ENCODE measurements at places on chromosomes 6 and 20.
A peak's percentile ranks its signal among the peaks of the same experiment; 100 is the strongest.

GRCh38 chr20:61771805-61772350, 293.8 kb downstream of the TAF4 start:
- no peak for DNase-seq

- DNase-seq, result no peak
Observed at GRCh38 chr6:40299681-40300080, 287.5 kb downstream of the LRFN2 start.

- no peak for DNase-seq
Observed at GRCh38 chr6:139285590-139285989, 6.2 kb downstream of the TXLNB start.

DNA sequence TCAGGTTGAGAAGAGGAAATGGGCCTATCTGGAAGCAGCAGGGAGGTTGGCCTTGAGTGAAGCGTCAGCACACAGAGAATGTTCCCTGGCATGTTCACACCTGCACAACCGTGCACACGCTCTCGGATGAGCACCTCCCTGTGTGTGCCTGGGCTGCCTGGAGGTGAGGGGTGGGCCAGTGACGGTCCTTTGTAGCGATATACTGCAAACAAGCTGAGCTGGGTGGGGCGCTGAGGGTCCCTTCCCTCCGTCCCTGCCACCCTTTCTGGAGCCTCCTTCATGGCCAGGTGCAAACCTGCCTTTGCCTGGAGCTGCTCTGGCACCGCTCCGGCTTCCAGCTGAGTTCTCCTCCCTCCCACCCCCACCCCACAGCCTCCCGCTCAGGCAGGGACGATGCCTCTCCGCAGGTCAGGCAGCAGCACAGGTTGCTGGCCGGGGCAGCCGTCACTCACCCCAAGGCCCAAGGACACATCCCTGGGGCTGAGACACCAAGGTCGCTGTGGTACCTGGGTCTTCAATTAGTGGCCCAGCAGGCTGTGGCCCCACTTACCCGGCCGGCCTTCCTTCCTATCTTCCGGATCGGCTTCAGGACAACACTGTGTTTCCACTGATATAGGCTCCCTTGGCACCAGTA, 111.6 kb downstream of the ERMARD start:
- peak; percentile 7 for DNase-seq

DNA sequence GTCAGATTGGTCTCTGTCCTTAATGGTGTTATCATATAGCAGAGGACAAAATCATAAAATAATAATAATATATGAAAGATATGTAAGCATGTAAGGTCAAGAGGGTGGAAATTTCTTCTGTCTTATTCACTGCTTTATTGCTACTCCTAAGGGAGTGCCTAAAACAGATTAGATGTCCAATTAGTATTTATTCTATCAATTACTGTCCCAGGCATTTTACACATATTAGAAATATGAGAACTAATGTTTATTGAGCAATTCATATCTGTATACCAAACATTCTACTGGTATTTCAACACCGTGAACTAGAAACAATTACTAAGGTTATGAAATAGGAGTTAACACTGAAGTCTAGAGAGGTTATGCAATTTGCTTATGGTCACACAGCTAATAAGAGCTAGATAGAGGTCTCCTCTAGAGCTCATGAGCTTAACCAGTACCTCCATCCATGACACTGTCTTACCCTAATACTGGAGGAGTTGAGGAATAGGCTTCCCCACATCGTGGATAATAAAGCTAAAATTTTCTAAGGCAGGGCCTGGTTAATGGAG, 302.3 kb downstream of the PLCB1 start:
- no peak for DNase-seq

GRCh38 chr6:125357515-125358256, 55.9 kb upstream of the HDDC2 start:
- DNase-seq, result no peak

- DNase-seq, result no peak
Observed at GRCh38 chr6:108640104-108640503, 79.4 kb downstream of the FOXO3 start.

DNA sequence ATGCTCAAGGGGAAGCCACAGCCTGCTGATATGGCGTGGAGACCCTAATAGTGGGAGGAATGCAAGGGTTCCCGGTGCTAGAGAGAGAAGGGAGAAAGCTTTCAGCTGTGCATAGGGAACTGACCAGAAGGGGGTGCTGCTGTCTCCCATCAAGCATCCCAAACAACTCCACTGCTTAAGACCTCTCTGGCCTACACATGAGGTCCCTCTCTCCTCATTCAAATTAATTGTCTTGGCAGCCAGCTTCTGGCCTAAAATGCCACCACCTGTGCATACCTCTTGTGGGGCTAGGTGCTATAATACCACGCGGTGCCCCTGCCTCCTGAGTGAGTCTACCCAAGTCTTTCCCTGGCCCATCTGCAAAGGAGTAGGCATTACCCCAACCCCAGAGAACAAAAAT, 14.5 kb downstream of the ADISSP start:
- peak; percentile 89 for DNase-seq

GRCh38 chr20:3889489-3890397, 556 bp downstream of the PANK2 start:
- peak; percentile 45 for DNase-seq

- DNase-seq, result no peak
Observed at GRCh38 chr20:7505152-7505834, 435.0 kb downstream of the HAO1 start.

DNA sequence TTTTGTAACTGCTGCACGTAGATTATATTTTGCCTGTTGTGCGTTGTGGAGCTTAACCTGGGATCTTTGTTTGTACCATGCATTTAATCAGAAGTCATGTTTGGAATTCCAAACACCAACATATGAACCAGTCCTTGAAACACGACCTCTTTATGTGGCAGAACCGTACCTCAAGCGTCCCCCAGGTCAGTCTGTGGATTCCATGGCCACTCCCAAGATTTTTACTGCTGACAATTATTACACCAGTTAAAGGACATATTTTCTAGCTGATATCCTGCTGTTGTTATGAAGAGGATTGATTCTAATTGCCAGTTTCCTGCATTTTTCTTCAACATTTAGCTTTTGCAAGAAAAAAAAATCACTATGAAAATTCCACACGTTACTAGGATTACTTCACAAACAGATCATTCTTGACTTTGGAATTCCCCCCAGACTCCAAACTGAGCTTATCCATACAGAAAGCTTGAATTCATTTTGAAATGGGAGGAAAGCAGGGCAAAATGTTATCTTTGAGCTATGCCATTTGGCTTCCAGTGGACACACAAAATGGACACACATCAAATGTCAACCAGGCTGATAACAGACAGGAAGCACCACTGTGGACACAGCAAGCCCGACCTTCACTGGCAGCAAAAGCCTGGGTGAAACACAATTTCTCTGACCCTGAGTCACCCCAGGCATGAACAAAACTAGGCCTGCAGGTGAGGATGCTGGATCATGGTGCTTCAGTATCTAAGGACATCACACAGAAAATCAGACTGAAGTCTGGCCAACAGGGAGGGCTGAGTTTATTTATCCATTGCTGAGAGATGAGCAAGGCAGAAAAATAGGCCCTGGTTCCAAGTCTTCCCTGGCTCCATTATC, 542.9 kb upstream of the JAG1 start:
- peak; percentile 41 for DNase-seq

DNA sequence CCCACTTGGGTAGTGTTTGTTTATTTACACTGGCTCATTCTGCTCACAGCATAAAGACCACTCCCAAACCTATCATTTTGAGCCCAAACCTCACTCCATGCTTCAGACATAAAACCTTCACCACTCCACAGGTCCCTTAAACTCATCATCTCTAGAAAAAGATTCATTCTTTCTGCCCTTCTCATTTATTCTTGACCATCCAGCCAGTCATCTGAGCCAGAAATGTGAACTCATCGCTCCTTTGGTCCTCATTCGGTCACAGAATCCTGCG, 12.4 kb downstream of the TPMT start:
- DNase-seq, result no peak

DNA sequence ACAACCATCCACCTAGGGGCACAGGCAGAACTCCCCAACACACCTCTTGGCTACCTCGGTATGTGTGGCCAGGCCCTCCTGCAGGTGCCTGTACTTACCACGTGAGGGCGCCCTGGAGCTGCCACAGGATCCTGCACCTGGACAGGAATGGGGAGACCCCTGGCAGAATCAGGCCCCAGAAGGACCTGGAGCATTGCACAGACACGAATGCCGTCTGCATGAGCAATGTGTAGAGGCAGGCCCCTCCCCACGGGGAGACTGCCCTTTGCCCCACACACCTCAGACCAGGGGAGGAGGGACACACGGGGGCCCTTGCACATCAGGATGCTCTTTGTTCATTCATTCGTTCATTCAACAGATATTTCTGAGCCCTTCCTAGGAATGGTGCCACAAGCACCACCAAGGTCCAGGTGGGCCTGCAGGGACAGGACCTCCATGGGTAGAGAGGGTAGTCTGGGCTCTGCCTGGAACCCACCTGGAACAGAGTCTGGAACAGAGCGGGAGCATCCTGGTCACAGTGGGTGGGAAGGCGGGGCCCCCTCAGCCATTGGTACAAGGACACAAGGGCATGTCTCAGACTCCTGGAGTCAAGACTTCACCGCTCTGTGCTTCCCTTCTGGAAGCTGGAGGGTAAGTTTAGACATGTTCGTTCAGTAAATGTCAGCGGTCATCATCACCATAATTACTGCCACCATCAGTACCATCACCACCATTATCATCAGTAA, 32.3 kb downstream of the YTHDF1 start:
- DNase-seq, result peak; percentile 69

GRCh38 chr20:25315418-25316210, 67.7 kb downstream of the PYGB start:
- peak; percentile 68 for DNase-seq

DNA sequence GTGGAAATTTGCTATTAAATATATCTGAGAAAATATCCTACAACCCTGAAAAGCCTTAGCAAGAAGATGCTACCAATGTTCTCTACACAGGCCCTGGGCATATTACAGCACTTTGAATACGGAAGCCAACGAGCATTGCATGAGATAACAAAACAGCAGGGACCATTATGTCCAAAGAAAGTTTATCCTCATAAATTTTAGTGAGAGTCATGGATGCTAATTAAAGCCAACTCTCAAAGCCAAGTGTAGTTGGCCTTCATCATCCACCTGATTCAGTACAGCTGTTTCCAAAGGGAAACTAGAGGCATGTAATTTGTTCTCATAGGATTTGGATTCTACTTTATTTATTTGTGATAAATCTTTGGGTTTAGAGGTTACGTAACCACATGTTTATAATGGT, 564.8 kb downstream of the RFPL4B start:
- DNase-seq, result peak; percentile 31

DNA sequence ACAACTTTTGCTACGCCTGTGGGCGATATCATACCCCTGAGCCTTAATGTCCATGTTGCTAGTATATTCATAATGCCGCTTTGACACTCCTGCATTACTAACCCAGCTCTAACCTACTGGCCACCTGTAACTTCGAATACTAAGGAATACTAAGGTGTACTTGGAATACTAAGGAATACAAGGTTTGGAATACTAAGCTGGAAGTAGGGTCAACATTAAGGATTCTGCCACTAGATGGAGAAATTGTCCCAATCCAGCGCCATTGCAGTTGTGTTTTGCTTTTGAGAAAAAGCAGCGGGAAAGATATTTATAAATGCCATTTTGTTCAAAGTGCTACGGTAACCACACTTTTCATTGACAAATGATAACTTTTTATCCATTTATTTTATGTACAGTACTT, 10.7 kb downstream of the TBXT start:
- no peak for DNase-seq

DNA sequence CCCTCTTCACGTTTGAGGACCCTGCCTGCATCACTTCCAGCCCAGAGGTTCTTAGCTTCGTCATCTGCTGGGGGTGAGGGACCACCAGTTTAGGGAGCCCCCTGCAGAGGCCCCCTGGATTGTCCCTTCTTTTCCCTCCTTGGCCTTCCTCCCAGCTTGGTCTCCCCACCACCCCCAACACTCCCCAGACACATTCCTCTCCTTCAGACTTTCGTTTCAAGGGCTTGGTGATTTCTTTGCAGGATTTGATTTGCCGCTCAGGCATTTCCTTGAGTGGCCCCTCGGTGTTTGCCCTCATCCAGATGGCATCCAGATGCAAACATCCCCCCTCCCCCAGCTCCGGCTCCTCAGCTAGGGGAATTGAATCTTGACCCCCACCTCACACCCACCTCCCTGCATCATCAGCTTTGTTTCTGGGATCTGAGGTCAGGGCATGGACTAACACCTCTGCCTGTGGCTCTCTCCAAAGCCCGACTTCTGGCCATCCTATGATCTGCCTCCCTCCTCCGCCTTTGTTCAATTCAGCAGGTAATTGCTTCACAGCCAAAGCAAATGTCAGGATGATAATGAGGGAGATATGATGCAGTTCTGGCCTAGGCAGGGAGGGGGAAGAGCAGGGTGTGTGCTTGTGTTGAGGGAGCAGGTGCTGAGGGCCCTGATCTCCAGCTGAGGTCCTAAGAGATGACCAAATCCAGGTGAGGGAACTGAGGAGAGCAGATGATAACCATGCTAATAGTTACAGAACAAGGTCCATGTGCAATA, 141.5 kb downstream of the VEGFA start:
- DNase-seq, result no peak

GRCh38 chr20:1286267-1287024, 20.4 kb downstream of the SNPH start:
- no peak for DNase-seq

GRCh38 chr20:4607287-4607713, 114.4 kb upstream of the PRND start:
- peak; percentile 76 for DNase-seq

DNA sequence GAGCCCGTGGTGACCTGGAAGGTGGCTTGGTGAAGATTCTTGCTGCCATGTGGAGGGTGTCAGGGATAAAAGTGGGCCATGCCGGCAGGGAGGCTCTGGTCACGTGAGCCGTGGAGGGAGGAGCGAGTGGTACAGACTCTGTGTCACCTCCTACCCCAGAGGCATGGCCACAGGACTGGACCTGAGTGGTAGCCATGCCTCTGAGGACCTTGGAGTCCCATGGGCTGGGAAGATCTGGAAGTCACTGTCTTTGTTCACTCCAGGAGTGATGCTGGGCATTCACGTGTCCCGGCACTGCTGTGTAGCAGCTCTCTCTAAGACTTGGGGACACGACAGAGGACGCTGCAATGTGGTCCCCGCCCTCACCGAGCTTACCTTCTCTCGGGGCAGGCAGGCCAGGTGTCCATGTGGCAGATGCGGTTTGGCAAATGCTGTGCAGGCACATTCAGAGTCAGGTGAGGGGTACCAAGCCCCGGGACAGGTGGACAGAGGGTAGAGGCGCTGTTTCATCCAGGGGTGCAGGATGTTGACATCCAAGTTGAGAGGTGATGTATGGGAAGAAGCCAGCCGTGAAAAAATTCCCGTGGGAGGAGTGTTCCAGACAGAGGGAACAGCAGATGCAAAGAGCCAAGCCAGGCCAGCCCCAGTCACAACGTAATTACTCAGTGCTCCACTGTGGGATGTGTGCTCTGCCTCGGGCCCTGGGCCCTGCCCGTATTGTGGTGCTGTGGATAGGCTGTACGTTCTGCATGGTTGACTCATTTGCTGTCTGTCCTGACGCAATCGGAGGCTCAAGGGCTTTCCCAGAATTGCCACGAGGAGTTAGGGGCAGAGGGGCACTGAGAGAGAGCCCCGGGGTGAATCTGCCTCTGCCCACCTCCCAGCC, 307.8 kb downstream of the TAF4 start:
- DNase-seq, result no peak
